ENCODE measurements at places on chromosomes 7 and 10.

- DNase-seq, result no peak
Measured at GRCh38 chr10:103476046-103476768, 2.8 kb downstream of the CALHM3 start.

DNA sequence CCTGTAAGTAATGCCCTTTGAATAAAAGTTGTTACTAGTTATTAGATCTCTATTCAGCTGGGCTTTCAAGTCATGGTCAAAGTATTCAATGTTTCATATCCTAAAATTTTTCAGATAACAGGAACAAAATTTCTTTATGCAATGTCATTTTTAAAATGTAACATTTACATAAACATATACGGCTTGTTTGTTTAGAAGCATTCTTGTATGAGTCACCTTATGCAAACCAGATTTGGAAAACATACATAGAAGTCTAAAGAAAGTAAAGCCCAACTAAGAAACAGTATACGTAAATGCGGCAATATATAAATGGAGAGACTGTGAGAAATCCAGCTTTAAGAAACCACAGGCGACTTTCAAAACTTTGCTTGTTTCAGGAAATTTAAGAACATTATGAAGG, 10.5 kb downstream of the TMEM168 start:
- no peak for DNase-seq

DNA sequence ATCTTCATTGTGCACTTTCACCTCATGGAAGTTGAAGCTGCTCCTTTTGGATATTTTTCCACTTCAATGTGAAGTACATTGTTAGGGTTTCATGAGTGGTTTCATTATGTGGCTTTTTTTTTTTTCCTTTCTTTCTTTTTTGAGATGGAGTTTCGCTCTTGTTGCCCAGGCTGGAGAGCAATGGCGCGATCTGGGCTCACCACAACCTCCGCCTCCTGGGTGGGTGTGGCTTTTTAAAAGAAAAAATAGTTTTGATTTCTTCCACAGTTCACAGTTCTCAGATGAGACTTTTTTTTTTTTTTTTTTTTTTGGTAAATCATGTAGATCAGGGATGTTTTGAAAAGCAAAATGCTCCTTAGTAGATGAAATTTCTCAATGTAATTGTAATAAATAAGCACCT, 652.3 kb upstream of the ANKRD30A start:
- DNase-seq, result no peak

DNA sequence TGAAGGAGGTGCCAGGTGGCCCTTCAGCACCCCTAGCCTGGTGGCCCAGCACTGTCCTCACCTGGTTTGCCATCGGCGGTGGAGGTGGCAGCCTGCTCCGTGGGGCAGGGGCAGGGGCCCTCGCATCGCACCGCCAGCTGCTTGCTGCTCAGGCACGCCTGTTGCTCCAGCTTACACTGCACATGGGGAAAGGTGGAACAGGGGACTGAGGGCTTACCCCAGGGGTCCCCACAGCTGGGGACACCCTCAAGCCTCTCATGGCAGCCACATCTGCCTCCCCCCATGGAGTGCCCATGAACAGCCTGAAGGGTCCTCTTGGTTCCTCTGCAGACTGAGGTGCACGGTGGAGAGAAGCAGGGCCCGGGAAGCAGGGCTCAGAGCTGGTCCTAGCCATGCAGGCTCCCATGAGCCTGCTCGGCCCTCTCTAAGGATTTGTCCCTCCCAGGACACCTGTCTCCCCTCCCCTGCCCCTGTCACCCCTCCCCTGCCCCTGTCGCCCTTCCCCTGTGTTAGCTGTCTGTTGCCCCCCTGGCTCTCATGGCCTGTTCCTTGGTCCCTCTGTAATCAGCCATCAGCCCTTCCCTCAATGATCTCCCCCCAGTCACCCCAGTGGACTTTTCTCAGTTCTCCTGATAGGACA, 20.1 kb downstream of the SPOCK2 start:
- no peak for DNase-seq

GRCh38 chr7:132410385-132410784, 165.9 kb downstream of the PLXNA4 start:
- DNase-seq, result no peak

- DNase-seq, result no peak
Measured at GRCh38 chr7:41832941-41833340, 130.1 kb upstream of the INHBA start.

GRCh38 chr10:123147635-123148413, at the start of gene HMX2:
Gene HMX2 (plus strand): TSS chr10:123148136. CDS start chr10:123148379, 243 bp downstream.
- DNase-seq, result peak; percentile 41

DNA sequence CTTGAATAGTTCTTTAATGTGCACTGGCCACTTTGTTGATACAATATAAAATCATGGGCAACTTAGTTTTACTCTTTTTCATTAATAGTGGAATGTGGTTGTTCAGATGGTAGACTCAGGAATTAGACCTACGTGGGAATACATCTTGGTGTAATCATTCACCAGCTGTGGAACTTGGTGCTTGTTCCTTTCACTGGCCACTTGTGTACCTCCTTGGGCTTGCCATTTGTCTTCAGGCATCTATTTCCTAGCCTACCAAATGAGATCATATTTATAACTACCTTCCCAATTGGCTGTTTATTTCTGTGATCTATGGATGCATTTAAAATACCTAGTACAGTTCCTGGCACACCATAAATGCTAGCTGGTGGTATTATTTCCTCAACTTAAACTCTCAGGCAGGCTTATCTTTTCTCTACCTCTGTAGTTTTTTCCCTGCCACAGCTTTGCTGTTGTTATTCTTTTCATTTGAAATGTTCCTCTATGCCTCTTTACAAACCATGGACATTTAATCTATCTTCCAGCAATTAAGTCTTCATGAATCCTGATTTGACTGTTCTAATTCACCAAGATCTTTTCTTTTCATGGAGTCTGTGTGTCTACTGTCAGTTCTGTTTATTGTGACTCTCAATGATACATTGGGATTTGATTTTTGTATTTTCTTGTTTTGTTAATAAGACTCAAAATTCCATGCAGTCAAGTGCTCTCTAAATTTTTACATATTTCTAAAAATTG, 113.0 kb downstream of the ADAM22 start:
- no peak for DNase-seq

GRCh38 chr10:97656777-97657176, 16.3 kb downstream of the PI4K2A start:
- no peak for DNase-seq

DNA sequence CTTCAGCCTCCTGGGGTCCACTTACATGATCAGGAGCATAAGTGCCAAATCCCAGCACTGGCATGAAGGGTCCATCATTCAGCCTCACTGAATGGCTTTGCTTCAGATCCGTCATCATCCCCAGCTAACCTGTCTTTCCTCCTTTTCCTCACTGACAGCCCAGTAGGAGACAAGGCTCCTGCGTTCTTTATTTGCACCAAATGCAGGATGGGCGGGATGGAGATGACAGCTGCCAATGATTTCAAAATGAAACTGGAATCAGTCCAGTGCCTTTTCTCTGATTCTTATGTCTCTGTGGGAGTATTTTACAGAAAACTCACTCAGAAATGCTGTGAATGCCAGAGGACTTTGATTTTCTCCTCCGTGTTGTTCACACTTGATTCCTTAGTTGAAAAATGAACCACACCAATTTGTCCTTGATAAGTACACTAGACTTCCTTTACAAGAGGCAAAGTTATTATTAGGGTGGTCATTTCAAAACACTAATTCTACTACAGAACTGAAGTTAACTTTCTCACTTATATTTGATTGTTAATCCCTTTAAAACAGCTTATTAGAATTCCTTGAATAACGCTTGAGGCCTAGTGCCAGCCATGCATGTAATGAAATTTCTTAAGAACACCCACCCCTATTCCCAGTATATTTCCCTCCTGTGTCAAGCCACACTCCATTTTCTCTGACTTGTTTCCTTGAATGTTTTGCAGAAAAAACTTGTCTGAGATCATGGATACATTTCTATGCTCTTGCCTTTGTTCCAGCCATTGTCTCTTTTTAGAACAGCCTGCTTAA, at the start of gene AKR1C8:
TSS of gene AKR1C8 (minus strand) at position 164 of the 789 bp plus-strand sequence. CDS start at position 118, 46 bp downstream.
- no peak for DNase-seq
